ENCODE measurements at places on chromosomes 4 and X.

DNA sequence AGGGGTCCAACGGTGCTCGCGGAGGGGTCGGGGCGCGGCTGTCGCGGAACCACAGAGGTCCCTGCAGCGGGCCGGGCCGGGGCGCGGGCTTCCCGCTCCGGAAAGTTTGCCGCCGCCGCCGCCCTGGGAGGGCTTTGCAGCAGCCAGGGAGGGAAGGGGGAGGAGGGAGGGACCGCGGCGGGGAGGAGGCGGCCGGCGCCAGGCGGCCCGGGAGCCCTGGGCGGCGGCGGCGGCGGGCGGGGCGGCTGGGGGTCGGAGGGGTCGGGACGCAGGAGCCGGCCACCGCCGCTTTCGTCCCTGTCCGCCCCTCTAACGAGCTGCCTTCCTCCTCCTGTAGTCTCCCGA lies 375 bp downstream of the FGFR3 start:
- DNase-seq = no peak

- no peak for DNase-seq
Measured at GRCh38 chrX:97102938-97103337, 219.2 kb downstream of the RPA4 start.

DNA sequence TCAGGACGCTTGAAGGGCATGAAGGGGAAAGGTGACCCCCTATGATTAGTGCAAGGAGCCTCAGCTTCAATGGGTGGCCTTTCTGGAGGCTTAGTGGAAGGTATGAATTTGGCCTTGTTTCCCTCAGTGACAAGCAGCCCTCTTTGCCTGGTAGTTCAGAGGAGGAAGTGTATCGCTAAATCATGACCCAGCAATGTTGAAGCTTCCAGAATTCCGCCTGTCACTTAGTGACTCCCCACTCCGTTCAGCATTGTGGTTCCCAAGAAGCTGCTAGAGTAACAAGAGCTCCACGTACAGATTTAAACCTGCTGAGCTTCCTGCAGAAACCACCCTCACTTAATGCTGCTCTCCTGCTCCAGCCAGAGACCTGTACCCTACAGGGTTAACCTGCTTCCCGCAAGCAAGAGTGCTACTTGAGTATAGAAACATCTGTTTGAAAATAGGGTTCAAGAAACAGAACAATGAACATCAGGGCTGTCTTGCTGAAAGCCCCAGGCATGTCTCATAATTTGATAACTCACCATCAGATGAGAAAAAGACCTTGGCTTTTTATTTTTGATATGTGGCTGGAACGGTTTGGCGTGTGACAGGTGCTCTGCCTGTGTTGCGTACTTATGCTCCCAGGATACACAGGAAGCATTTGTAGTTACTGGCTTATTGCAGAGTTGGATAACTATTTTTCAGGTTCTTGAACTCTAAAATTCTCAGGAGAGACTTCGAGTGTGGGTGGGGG lies 105.2 kb downstream of the UCHL1 start:
- no peak for DNase-seq

DNA sequence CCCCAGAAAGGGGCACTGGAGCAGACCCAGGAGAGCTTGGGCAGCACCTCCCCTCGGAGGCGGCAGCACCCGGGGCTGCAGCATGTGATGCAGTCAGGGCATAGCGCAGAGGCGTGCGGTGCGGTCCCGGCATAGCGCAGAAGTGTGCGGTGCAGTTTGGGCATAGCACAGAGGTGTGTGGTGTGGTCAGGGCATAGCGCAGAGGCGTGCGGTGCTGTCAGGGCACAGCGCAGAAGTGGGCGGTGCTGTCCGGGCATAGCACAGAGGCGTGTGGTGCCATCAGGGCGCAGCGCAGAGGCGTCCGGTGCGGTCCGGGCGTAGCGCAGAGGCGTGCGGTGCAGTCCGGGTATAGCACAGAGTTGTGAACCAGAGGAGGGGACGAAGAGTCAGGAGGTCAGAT lies 42.8 kb downstream of the ADRA2C start:
- DNase-seq = no peak

DNA sequence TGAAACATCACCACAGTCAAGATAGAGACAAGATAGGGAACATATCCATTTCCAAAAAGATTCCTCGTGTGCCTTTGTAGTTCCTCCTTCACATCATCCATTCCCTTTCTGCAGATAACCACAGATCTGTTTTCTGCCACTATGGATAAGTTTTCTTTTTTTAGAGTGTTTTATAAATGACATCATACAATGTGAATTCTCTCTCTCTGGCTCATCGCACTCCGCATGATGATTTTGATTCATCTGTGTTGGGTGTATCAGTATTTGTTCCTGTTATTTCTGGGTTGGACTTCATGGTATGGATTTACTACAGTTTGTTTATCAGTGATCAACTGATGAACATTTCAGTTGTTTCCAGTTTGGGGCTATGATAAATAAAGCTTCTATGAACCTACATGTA lies 23.2 kb upstream of the ANXA3 start:
- no peak for DNase-seq

DNA sequence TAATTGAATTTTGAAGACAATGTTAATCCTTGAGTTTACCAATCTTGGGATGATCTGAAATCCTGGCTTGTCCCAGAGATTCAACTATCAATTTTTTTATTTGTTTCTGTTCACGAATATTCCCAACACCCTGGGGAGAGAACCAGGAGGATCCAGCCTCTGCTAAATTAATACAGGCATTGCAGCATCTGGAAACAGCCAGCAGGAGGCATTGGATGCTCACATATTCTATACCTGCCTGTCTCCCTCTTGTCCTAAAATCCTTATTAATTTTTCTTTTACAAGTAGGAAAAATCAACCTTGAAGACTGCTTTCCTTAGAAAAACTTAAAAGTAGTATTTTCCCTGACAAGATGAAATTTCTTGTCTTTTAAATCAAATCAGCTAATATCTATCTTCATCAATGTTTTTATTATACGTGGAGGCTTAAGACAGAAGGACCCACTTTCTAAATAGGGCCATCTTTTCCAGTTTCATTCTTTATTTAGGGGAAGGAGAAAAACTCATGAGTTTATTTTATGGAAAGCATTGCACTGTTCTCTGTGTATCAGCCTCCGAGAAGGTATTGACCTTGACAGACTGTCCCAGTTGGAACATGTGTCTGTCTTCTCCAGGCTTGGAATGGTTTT lies 102.4 kb downstream of the CLNK start:
- DNase-seq = no peak

DNA sequence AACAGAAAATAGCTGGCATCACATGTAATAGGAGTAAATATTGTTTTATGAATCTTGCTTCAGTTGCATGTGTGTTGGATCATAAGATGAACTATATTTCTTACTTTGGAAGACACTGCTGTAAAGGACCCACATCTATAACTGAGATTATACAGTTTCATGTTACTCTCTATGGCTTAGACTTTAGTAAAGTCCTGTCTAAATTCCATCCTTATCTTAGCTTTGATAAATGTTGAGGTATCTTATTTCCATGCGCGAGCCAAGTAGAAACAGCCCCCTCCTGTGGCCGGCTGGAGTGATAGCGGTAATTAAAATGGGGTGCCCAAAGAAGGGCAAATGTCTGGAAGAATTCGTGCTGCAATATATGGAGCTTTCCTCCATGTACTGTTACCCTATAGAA lies 43.0 kb downstream of the CCDC158 start:
- no peak for DNase-seq

DNA sequence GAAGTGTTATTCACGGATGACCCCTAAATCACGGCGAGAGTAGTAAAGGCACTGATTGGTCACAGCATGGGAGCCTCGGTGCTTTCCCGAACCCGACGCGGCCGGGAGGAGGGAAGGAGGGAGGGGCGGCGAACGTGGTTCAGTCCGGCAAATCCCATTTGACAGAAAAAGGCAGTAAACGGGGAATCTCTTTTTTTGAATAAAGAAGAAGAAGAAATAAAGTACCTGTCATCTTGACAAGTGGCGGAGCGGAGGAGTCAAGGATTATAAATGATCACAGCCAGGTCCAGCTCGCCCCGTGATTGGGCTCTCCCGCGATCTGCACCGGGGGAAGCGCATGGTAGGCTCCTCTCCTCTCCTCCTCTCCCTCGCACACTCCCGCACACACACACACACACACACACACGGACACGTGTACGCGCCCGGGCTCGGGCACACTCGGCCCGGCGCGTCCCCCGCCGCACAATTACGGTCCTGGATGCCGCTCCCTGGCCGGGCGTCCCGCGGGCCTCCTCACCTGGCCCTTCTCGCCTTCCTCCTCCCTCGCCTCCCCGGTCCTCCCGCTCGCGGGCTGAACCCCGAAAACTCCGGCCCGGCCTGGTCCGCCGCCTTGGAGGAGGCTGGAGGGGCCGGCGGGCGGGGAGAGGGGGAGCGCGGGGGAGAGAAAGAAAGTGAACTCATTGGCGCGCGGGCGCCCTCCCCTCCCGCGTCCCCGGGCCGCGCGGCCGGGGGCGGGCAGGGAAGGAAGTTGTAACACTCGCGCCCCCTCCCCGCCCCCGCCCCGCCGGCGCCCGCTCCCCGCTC lies 99.2 kb upstream of the TENM3 start:
- DNase-seq = no peak

DNA sequence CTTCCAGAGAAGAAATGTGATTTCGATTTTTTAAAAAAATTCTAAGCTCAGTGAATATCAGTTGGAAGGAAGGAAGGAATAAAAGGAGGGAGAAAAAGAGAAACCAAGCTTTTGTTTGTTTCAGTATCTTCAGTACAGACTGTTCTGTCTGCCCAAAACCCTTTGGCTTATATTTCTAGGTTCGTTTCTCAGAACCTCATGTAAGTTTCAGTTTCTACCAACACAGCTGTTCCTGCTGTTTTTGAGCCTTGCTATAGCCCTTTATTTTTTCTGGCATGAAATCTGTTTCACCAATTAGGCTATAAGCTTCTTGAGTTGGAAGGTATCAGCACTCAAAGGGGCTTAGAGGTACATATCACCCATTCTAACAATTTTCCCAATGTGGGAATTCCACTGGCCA lies 157.9 kb downstream of the GBA3 start:
- DNase-seq = no peak

GRCh38 chr4:67452100-67452845 lies 93.0 kb downstream of the CENPC start:
- DNase-seq = no peak

DNA sequence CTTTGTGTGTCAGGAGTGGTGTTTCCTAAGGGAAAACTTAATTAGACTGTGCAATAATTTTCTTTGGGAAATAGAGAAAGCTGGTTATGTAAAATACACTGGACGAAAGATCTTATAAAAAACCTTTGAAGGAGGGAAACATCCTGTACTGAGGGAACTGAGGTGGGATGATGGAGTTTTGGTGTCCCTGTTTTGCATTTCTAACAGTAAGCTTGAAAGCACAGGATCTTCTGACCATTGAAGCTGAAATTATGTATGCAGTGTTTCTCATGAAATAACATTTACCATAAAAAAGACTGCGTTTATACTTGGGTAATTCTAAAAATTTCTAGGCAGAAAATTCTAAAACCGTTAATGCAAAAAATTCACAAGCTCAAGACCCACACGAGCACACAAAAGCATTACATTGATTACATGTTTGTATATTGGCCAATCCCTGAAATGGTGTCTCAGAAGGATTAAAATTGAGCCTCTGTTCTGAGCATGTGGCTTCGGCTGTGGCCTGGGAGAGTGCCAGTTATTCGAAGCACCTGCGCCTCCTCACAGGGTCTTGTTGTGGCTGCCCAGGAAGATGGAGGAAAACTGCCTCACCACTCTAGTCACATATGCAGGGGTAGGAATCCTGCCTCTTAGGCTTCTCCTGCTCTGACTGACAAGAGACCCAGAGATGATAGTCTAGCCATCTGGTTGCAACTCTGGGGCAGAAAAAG lies 49.5 kb downstream of the JADE3 start:
- DNase-seq = peak; percentile 77

- no peak for DNase-seq
Measured at GRCh38 chr4:147736458-147736857, 4.6 kb downstream of the ARHGAP10 start.

DNA sequence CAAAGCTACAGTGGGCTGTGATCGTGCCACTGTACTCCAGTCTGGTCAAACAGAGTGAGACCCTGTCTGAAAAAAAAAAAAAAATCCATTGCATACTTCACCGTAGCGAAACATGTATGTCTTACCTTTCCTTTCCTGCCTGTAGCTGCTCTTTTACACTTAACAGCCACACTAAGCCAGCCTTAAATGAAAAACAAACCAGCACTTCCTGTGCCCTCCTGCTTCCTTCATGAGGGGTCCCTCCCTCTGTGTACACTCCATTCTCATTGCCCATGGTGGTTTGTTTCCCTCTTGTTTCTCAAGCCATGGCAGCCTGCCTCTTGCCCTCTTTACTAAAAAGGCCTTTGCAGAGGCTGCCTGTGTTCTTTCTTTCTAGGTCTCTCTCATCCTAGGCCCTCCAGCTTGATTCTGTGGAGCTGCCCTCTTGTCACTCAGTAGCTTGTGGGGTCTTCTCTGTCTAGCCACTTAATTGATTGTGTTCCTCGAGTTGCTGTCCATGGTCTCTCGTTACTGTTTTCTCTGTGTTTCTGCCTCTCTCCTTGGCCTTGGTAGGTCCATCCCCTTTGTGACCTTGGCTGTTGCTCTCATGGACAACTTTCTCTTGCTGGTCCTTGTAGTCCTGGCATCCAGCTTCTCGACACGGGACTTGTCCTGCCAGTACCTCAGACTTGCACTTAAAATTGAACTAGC lies 52.1 kb upstream of the MSANTD1 start:
- peak; percentile 66 for DNase-seq

GRCh38 chrX:154530286-154530685 lies 14.3 kb upstream of the FAM3A start:
- no peak for DNase-seq

DNA sequence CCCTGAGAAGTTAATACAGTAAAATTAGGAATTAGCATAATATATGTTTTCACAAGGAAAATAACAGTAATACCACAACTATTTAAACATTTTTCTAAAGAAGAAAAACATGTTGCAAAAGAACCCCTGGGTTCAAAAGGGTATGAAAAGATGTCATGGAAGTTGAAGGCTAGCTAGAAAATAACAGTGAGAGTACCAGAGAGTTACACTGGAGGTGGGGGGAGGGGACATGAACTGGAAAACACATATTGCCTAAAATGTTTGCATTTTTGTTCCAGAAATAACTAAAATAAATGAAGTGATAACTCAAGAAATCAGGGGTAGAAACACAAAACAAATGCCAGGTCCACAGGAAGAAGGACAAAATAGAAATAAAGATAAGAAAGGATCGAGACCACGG lies 336.6 kb upstream of the MAD2L1 start:
- DNase-seq = no peak

- DNase-seq = no peak
Measured at GRCh38 chr4:30866907-30867306, 146.7 kb downstream of the PCDH7 start.

GRCh38 chr4:10343656-10344055 lies 113.6 kb downstream of the ZNF518B start:
- DNase-seq = no peak

DNA sequence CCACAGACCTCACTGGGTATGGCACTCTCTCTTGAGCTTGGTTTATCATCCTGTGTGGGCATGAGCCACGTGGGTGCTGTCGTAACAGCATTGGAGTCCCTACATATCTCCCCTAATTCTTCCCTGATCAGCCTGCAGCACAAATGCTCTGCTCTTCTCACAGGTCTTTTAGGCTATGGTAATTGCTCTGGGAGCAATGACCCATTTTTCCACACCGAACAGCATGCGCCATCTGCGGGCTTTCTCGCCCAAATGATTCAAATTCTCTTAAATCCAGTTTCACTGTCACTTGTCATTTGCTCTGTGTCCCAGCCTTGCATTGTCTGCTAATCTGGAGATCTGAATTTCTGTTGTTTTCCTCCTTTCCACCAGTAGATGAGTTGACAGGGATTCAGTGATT lies 48.9 kb upstream of the GATB start:
- DNase-seq = no peak
